ENCODE measurements at places on chromosomes 4 and X.

DNA sequence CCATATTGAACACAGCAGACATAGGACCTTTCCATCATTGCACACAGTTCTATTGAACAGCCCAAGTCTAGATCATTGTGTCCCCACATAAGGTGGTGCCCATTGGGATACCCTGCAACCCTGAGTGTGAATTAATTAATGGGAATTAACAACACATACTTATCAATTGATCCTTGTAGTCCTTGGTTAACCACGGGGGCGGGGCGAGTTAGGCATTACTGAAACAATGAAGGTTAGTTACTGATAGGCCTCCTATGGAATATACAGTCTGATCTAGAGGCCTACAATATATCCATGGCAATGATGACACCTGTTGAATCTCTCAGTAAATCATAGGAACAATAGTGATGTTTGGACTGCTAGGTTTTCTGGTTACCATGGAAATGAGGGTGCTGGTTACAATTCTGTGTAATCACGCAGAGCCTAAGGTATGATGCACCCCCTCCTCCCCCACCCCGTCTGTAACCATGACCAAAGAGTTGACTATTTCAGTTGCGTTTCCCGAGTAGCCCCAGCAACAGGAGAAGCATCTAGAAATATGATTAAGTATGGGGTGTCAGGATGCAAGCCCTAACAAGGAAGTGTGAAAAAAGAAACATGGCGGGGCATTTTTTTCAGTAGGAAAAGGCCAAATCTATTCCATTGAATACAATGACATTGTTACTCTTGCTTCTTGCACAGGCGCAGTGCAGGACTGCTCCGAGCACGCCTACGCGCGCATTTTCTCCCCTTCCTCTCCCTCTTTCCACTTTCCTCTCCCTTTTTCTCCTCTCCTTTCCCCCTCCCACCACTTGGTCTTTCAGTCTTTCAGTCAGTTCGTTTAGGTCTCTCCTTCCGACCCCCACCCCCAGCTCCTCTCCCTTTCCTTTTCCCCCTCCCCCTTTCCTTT, 677 bp upstream of the NONO start:
- peak; percentile 9 for DNase-seq

GRCh38 chr4:133147286-133147821, 1.7 kb upstream of the PCDH10 start:
- DNase-seq = no peak

- no peak for DNase-seq
Measured at GRCh38 chr4:99606716-99607115, 32.1 kb downstream of the MTTP start.

DNA sequence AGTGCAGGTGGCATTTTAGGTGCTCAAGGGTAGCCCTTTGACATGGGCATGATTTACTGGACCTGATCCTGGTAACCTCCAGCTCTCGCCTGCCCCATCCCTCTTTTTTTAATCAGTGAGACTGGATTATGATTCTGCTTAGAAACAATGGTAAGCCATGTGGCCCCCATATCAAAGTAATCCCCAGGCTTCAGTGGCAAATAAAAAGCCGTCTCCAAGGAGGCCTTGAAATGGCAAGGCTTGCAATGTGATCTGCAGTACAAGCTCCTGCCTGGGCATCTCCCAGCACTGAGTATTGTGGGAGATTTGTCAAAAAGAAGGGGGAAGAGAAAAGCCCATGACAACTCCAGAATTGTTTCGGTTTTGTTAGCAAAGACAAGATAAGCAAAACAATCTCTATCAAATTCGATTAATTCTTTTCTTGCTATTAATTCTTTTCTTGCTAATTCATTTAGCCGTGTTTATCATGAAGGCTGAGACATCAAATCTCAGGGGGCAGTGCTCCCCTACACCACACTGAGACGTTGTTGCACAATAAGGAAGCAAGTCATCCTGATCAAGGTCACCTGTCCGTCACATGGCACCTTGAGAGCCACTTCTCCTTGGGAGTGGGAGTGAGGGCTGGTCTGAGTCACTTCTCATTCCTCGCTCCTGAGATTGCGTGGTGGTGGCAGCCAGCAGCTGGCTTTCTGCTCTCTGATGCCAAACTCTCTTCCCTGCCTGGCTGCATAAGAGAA, 312.7 kb upstream of the GATB start:
- DNase-seq = no peak

- no peak for DNase-seq
Measured at GRCh38 chr4:30471861-30472260, 248.3 kb upstream of the PCDH7 start.

GRCh38 chr4:86960557-86960961, 25.7 kb downstream of the AFF1 start:
- no peak for DNase-seq

- no peak for DNase-seq
Measured at GRCh38 chr4:1018147-1019020, 7.0 kb downstream of the FGFRL1 start.

- DNase-seq = no peak
Measured at GRCh38 chrX:109399831-109400230, 82.1 kb downstream of the GUCY2F start.

- DNase-seq = no peak
Measured at GRCh38 chr4:47413521-47413920, 50.0 kb downstream of the COMMD8 start.

DNA sequence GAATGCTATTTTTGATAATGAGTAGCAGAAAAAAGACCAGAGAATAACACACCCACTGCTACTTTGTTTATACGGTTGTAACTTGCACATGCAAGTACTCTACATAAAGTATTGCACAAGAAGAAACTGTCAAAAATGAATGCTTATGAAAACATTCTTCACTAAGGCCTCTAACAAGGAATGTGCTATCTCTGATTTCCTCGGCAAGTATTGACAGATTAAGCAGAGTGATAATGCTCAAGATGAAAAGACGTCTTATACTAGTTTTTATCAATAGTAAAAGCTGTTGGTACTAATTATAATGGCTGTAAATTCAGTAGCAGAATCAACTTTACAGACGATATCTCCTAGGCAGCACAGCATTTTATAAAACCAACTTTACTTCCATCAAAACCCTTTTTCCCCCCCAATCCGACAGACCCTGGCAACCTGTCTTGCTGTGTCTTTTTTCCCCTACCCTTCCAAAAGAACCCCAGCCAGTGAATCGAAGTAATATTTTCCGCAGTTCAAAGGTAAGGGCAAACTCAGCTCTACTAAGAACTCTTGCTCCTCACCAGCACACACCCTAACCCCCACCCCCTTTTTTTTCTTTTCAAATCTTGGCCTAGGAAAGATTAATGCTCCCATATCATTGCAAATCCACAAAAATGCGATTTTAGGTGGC, 1.5 kb downstream of the FRYL start:
- no peak for DNase-seq

- DNase-seq = no peak
Measured at GRCh38 chr4:85569730-85570299, 94.9 kb downstream of the ARHGAP24 start.

DNA sequence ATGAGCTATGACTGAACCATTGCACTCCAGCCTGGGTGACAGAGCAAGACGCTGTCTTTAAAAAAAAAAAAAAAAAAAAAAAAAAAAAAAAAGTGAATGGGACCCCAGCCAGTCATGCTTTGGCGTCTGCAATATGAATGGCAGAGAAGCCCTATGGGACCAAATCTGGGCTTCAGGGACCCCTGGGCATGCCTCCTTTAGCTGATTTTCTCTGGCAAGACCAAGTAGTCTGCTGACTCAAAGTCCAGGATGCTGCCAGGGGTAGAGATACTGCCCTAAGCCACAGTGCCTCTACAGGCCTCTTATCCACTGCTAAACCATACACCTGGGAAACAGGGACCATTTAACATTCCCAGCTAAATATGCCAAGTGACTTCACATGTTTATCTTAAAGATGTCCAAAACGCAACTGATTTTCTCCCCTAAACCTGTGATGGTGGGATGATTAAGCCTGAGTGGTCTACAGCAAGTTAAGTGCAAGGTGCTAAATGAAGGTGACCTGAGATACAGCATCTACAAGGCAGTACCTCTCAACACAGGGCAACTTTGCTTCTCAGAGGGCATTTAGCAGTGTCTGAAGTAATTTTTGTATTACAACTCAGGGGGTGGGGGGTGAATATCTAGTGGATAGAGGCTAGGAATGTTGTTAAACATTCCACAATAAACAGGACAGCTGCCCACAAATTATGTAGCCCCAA, 5.8 kb downstream of the RPS4X start:
- DNase-seq = no peak

DNA sequence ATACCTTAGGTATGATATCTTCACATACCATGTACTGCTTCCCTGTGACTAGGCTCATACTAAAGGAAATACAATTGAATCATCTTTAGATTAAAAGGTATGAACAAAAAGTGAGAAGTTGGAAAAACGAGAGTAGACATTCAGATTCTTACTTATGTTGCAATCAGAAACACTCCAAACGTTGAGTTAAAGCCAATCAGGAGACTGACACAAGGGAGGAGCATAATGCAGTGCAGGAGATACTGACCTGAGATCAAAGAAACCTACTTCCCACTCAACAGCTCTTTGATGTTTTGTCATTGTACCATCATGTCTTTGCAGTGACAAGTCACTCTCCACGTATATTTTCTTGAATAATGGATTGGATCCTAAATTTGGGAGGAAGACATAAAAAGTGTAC, 8.9 kb upstream of the PCDH18 start:
- no peak for DNase-seq

DNA sequence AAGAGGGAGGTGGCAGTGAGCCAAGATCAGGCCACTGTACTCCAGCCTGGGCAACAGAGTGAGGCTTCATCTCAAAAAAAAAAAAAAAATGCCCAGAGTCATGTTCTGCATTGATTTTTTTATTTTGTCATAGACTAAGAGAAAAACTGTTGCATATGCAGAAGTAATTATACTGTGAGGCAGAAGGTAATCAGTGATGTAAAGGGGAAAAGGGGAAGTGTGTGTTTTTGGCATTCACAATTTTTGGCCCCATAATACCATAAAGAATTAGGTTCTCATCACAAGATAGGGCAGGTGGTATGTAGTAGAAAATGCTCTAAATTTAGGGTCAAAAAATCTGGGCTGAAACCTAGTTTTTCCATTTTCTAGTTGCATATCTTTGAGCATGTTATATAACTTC, 47.3 kb upstream of the GAB1 start:
- no peak for DNase-seq

Measured in head of caudate nucleus (tissue), 42 donors.